ENCODE measurements at places on chromosomes 6 and 20.

GRCh38 chr6:133730881-133731280 lies 158.0 kb upstream of the TCF21 start:
- no peak for DNase-seq

DNA sequence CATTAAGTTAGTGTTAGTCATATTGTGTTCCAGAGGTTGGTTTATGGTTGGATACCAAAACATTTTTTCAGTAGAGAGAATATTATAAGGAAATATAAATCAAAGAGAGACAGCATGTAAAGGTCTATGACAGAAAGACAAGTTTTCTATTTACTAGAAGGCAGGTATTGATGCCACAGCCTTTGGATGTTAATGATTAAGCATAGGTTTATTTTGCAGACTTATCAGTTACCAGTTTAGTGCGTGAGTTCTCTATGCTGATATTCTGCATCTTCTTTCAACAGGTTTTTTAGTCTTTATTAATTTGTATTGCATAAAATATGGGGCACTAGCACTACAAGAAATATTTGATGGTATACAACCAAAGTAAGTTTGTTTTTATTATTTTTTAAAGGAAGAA lies 45.6 kb downstream of the CSE1L start:
- DNase-seq = no peak

DNA sequence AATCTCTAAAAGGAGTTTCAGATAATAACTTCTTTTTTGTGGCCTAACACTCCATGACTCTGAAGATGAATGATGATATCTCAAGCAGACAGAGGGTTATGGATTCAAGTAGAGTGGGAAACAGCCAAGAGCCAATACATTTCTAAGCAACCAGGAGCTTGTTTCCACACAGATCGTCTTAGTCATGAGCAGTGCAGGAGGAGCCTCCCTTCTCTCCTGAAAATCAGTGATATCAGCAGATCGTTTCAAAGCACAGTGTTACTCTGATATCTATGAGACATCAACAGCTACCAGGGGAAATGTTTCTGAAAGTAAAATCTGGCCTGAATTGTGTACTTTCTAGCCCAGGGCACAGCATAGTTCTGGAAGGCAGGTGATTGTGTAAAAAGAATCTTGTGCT lies 11.5 kb downstream of the ADGRG6 start:
- DNase-seq = no peak

GRCh38 chr20:40568200-40568599 lies 120.8 kb downstream of the MAFB start:
- no peak for DNase-seq

- DNase-seq = no peak
These were observed 43.3 kb downstream of the PPARD start for GRCh38 chr6:35385457-35386202.

- no peak for DNase-seq
These were observed at the start of gene EDN3 for GRCh38 chr20:59300333-59301081. Gene EDN3, plus strand, starts transcription at chr20:59300611. Its CDS starts 202 bp downstream, at chr20:59300813.

GRCh38 chr6:27031302-27031701 lies 216.2 kb upstream of the PRSS16 start:
- DNase-seq = no peak

DNA sequence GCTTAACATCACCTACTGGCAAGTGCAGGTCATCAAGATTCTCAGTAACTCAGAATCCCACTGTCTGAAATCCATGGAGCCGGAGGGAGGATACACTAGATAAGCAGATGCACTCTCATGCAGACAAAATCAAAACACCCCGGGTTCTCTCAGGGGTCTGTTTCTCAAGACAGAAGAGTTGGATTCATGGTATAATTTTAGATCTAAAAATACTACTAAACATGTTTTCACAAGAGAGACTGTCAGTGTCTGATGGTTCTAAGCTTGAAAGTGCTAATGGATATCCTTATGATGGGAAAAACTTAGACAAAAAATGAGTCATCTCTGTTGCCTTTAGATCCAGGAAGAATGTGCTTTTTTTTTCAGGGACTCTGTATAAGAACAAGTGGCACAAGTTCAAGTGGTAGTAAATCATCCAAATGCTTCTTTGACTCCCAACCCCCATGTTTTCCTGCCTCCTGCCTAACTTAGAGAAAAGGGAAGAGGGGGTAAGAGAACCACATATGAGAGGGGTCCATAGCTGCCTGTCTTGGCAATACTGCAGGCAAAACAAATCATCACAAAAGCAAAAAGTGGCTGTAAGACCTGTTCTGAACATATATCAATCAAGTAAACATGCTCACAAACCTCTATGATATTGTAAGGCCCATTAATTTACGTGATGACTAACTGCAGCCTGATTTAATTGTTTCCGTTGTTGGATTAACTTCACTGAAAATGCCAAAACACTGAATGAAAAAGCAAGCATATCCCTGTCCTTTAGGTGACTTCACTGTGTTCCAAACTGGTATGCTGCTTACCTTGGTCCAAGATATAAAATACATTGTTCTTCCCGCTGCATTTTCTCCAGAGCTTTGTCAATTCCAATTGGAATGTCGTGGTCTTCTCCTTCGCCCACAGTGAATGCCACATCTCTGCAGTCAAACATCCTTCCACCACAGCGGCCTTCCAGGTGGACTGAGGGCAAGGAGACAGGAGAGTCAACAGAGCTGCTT lies 84.0 kb upstream of the TULP1 start:
- no peak for DNase-seq

GRCh38 chr6:30743099-30744053 lies 889 bp upstream of the FLOT1 start:
- DNase-seq = no peak

GRCh38 chr6:2976571-2977085 lies 5.3 kb upstream of the SERPINB6 start:
- no peak for DNase-seq

DNA sequence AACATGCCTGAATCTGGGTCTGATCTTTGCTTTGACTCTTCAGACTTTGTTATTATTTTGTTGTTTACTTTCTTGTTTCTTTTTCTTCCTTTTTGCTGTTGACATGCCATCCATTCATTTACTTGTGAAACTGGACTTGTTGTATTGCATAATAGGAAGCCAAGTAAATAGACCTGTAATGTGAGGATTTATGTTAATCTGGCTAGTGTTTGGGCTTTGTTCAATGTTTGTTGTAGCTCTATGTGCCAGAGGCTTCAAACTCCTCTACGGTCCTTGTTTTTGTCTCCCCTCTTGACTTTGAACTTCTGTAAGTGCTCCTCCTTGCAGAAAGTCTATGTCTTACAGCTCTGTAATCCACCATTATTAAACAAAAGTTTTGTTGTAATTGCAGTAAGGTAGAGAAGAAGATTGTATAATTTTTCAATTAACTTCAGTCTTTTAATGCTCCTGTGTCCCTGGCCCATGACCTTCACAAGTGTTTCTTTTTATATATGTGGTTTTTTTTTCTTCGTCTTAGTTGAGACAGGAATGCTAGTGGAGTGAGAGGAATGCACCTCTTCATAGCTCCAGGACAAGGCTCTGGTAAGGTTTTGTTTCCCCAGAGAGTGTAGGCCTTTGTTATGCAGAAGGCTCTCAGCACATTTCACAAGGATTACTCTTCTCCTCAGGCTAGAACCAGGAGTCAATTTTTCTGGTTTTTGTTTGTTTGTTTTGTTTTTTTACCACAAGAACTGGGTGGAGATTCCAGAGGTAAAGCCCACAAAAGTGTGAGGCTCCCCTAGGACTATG lies 1061.8 kb upstream of the CITED2 start:
- no peak for DNase-seq

GRCh38 chr6:85096976-85097375 lies 332.6 kb upstream of the TBX18 start:
- DNase-seq = no peak

- no peak for DNase-seq
These were observed 536.0 kb downstream of the BCKDHB start for GRCh38 chr6:80642452-80642851.

GRCh38 chr6:127576874-127577273 lies at the start of gene C6orf58:
Gene C6orf58, plus strand, starts transcription at chr6:127577174. Its CDS starts 12 bp downstream, at chr6:127577186.
- no peak for DNase-seq

GRCh38 chr6:33023536-33023935 lies 14.1 kb upstream of the HLA-DOA start:
- no peak for DNase-seq

- no peak for DNase-seq
These were observed 91.3 kb downstream of the RPP40 start for GRCh38 chr6:4912559-4912958.

DNA sequence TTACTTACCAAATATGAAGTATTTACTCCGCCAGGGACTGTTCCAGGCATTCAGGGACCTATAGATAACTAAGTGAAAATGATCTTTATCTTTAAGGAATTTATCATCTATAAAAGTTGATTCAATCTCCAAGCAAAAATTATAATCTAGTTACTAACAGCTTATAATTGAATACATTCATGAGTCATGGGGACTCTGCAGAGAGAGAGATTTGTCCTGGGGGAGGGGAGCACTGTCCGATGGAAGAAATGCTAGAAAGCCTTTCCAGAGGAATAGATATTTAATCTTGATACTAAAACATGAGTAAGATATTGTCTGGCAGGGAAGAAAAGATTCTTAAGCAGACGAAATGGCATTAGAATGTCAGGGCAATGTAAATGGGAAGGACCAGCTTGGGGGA lies 139.3 kb downstream of the CD164 start:
- no peak for DNase-seq

GRCh38 chr20:37359331-37359730 lies 13.4 kb downstream of the SRC start:
- no peak for DNase-seq

GRCh38 chr6:79208816-79209215 lies 25.7 kb downstream of the HMGN3 start:
- no peak for DNase-seq

GRCh38 chr20:61807471-61808160 lies 258.1 kb downstream of the TAF4 start:
- no peak for DNase-seq

GRCh38 chr6:53986165-53986720 lies 125.0 kb upstream of the MLIP start:
- DNase-seq = no peak

- DNase-seq = no peak
These were observed 151.0 kb downstream of the ZDHHC14 start for GRCh38 chr6:157531986-157532365.

DNA sequence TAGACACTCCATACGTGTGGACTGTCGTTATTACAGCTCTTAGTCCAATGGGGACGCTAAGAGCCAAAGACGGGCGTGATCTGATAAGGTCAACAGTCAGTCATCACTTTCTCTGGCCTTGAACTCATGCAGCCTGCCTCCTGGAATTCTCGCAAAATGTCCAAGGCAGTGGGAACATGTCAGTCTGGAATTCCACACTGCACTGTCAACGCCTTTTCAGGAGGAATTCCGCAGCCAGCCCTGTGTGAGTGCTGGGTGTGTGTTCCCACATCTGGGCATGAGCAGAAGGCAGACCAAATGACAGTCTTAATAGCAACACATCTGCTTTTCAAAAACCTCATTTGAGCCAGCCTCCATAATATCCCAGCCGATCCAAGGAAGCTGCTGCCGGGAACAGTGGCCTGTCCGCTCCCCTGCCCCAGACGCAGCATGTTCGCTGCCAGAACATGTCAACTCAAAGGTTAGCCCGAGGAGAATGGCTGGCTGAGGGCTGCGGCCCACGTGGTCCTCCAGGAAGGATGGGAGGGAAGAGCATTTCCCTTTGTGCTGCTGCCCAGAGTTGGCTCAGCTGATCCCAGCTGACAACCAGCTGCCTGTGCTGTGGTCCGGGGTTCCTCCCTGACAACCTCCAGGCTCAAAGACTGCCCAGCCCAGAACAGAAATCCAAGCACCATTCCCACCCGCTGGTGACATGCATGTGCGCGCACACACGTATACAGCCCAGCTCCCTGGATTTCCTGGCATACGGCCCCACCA lies 103.1 kb downstream of the SULF2 start:
- no peak for DNase-seq

- DNase-seq = no peak
These were observed 3.6 kb downstream of the RPS21 start for GRCh38 chr20:62390317-62391164.

GRCh38 chr20:32012159-32012688 lies 2.0 kb downstream of the CCM2L start:
- no peak for DNase-seq

- no peak for DNase-seq
These were observed 649.1 kb downstream of the EPM2A start for GRCh38 chr6:145086197-145086596.

DNA sequence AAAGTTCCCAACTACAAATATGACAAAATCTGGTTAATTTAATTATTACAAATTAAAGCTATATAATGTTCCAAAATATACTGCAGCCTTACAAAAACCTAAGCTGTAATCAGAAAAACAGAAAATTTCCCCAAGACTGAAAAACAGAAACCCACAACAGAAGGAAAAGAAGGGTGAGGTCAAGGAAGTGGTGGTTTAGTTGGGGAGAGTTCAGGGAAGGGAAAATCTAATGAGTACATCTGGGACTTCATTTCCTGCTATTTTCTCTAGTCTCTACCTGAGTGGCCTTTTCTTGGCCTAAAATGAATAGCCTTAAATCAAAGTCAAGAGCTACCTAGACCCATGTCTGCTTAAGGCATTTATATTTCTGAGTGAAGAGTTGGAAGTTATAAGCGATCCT lies 66.2 kb upstream of the BEND6 start:
- DNase-seq = no peak

DNA sequence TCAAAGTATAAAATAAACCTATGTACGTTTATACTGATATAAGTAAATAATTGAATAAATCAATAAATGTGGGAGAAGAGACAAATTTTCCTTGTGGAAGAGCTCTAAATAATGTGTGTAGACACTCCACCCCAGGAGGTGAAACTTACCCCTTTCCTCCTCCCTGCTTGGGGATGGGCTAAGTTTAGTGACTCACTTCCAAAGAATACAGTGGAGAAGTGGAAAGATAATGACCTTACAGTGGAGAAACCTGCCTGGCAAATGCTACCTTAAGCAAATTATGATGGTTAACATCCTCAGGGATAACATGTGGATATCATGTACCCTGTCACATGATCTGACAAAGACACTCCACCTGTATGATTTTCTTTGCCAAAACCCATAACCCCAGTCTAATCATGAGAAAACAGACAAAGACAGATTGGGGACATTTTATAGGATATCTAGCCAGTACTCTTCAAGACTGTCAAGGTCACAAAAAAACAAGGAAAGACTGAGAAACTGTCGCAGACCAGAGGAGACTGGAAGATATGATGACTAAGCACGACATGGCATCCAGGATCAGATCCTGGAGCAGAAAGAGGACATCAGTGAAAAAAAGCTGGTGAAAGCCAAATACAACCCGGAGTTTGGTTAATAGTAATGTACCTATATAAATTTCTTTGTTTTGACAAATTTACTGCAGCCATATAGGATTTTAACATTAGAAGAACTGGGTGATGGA lies 195.5 kb upstream of the PRDM1 start:
- no peak for DNase-seq

DNA sequence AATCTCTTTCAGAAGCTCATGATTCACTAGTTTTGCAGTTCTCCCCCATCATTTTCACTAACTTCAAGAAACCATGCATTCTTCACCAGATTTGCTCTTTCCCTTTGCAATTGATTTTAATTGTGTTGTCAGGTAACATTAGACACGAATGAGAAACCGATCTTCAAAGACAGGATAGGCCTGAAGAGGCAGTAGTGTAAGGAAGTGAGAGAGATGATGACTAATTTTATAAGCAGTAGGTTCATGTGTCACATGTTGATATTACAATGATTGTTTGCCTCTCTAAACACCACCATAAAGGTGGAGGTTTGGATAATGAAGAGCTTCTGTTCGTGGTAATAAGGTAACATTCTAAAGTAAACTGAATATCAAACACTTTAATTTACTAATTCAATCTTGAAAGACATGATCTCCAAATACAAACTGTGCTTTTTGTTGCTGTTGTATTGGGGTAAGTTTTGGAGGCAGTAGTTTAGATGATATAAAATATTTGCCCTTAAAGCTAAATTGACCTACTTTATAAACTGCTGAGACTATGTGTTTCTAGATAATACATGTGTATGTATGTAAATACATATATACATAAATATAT lies 207.2 kb downstream of the PHACTR1 start:
- DNase-seq = no peak
